ENCODE measurements at places on chromosomes 3 and 15.

DNA sequence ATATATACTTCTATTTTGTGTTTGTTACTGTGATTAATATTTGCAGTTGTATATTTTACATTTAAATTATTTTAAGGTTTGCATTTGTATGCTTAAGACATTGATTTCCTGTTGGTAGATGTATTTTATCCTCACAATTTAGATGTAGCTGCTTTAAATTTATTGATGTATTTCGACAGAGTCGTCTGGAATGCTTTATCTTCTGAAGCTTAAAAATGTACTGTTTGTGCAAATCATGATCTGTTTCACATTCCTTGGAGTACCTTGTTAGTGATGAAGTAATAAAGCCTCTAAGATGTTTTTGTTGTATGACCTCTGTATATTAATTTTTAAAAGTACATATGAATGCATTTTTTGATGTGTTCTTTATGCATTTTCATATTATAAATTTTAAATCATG is 1.9 kb downstream of the CHD2 start:
- DNase-seq: no peak

- DNase-seq: no peak
Observed at GRCh38 chr3:25469558-25469957, 41.5 kb downstream of the RARB start.

DNA sequence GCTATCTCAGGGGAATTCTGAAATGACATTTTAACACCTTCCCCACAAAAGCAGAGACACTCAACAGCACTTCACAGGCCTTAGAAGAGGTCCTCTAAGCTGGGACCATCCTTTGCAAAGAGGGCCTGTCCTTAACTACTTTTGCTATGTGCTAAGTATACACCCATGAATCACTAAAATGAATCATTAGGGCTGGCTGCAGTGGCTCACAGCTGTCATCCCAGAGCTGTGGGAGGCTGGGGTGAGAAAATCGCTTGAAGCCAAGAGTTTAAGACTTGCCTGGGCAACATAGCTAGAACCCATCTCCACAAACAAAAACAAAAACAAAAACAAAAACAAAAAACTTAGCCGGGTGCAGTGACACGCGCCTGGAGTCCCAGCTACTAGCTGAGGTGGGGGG is 53.9 kb upstream of the MELTF start:
- peak; percentile 69 for DNase-seq

GRCh38 chr3:22982981-22983587 is 220.0 kb upstream of the UBE2E2 start:
- DNase-seq: peak; percentile 37

- DNase-seq: no peak
Observed at GRCh38 chr3:41792806-41793205, 169.1 kb downstream of the ULK4 start.

Measured in mammary epithelial cell (primary cell).